ENCODE measurements at places on chromosomes 2 and 18. TPM values are rescaled to one million over a fixed set of nuclear protein-coding genes. Genes with fewer than 3 reads are reported as not detected.

GRCh38 chr2:160516547-160517365, 23.1 kb upstream of the RBMS1 start:
- H3K27me3 ChIP-seq, result no peaks in the 10 kb centered on the region
- H3K4me1 ChIP-seq, result peaks cover 7% of the 10 kb centered on the region
- no peak overlapping the region for H3K27ac ChIP-seq

DNA sequence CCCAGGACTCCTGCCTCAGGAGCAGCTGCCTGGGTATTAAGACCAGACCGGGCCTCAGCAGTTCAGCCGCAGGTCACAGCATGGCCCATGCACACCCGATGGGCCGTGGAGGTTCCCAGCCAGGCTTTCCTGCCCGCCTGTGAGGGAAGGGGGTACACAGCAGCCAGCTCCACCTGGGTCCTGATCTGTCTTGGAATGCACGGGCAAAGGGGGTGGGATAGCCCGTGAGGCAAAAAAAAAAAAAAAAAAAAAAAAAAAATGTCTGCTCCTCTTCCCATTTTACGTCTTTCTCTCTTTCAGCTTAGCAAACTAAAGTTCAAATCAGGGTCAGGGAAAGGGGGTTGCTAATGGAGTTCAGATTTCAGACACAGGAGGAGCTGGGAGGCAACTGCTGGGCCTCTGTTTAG, 385.2 kb downstream of the TNS1 start:
- peaks cover 54% of the 10 kb centered on the region for H3K4me1 ChIP-seq
- H3K27me3 ChIP-seq, result no peaks in the 10 kb centered on the region
- H3K27ac ChIP-seq, result peak overlapping the region; percentile 62
- peak; percentile 63 for DNase-seq
- H3K4me3 ChIP-seq, result no peak overlapping the region
- no peaks in the 10 kb centered on the region for H3K36me3 ChIP-seq

- no peak overlapping the region for H3K27ac ChIP-seq
- H3K4me1 ChIP-seq, result peaks cover 4% of the 10 kb centered on the region
- no peaks in the 10 kb centered on the region for H3K27me3 ChIP-seq
- no peak overlapping the region for H3K4me3 ChIP-seq
- DNase-seq, result no peak
Observed at GRCh38 chr18:3397031-3397750, 52.8 kb upstream of the TGIF1 start.

DNA sequence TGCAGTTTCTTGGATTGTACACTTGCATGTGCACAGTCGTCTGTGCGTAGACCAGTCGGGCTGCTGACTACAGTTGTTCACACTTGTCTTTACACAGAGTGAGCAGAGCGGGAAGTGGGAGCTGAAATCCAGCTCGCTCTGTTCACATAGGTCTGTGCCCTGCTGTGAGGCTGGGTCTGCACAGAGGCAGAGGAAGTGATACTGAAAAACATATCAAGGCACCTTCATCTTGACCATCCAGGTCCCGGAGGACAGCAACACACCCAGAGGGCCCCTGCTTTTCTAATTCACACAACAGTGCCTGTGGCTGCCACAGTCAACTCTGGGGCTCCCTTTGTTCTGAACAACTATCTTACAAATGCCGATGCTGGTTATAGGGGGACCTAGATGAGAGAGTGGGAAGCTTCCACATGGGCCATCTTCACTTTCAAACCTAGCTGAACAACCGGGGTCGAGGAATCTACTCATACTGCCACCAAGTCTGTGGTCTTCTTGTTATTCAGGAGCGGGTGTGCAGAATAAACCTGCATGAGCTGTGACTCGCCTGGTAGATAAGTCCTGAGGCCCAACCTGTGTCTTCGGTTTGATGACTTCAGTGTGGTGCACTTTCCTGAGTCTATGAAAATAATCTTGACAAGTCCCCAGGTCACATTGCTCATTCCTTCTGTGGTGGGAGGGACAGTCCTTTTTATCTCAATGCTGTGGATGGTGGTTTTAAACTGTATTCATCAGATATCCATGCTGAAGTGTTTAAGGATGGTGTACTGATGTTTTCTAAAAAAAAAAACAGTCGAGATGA, 3.5 kb upstream of the ADNP2 start:
- no peak overlapping the region for H3K27ac ChIP-seq
- H3K27me3 ChIP-seq, result no peaks in the 10 kb centered on the region
- H3K36me3 ChIP-seq, result no peaks in the 10 kb centered on the region
- peaks cover 25% of the 10 kb centered on the region for H3K4me1 ChIP-seq
- H3K4me3 ChIP-seq, result no peak overlapping the region

Gene IFIH1
- total RNA-seq, result not detected

Gene IL1RL2
- total RNA-seq, result not detected

All from SJCRH30 (cell line).